Stomach (tissue), 19 donors: ENCODE measurements at places on chromosomes 6 and 20.

DNA sequence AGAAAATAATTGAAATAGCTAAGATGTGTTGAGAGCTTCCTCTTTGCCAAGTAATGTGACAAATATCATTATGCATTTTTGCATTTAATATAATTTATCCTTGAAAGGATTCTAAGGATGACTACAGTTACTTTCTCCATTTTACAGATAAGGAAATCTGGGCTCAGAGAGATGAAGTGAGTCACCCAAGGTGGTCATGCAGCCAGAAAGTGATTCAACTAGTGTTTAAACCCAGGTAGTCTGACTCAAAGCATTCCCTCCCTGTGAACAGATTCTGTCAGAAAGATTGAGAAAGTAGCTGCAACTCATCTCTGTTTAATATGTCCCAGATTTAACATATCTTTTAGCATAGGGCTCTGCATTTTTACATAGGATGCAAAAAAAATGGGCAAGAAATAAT is 28.1 kb downstream of the NRSN1 start:
- DNase-seq: no peak

GRCh38 chr6:160102956-160103824 is 18.4 kb upstream of the SLC22A1 start:
- DNase-seq: peak; percentile 37

DNA sequence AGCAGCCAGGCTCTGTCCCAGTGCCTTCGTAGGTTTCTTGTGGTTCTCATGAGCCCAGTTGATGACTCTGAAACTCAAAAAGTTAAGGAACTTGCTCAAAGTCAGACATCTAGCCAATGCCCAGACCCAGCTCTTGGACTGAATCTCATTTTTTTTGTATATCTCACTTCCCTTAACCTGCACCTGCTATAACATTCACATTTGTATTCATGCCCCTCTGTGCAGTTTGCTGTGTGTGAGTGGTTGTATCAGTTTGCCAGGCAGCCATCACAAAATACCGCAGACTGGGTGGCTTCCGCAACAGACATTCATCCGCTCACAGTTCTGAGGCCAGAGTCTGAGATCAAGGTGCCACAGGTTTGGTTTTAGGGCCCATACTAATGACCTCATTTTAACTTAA is 49.9 kb downstream of the IPCEF1 start:
- DNase-seq: no peak

DNA sequence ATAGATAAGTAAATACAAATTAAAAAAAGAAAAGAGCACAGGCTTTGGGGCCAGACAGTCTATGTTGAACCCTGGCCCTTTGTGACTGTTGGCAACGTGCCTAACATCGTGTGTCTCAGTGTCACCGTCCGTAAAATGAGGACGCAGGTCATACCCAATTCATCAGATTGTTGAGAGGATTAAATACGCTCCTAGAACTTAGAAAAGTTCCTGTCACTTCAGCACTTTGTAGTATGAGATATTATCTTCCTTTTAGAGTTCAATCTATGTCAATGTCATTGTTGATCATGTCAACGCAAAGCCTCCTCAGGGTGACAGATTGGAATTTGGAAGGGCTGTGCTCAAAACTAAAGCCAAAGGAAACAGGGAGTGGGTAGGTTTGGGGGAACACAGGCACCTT is 21.7 kb downstream of the SERPINB1 start:
- DNase-seq: no peak

- DNase-seq: no peak
Measured at GRCh38 chr20:44533928-44534327, 12.1 kb upstream of the SERINC3 start.

DNA sequence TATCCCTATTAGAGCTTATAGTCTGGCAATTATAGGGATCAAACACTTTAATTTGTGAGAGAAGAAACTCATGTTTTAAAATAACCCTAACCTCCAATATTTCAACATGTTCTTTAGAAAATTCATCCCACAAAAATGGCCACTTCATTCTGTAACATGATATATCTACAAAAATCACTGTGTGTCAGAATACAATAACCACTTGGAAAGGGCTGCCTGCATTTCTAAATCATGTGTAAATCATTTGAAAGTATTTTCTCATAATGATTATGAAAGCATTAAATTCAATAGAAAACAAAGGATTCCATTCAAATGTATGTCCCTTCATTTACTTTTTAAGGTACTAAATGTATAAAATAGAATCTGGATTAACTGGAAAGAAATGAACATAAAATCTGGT is 101.4 kb upstream of the NHSL1 start:
- no peak for DNase-seq

GRCh38 chr6:142373268-142374090 is 71.7 kb downstream of the ADGRG6 start:
- no peak for DNase-seq

GRCh38 chr20:34706912-34707784 is 3.0 kb downstream of the TP53INP2 start:
- no peak for DNase-seq

DNA sequence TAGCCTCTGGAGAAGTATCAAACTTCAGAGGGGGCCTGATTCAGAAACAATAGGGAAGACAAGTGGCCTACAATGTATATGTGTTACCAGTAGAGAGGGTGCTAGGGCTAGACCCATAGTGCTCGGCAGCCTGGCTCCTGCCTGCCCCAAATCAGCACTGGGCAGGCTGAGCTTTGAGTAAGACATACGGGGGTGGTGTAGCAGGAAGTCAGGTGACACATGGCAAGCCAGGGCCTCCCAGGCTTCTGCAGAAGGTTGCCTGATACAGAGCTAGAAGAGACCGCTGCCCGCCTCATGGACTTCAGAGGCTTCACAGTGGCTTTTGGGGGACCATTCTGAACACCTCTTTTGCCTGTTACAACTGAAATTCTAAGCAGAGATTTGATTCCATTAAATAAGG is 43.4 kb downstream of the RALY start:
- peak; percentile 28 for DNase-seq
